NCI-H2227 treated with DMSO at 0.1 percent for 48 hours (cell line): ENCODE measurements at places on chromosomes 16 and 17.
A peak's percentile ranks its signal among the peaks of the same experiment; 100 is the strongest.

DNA sequence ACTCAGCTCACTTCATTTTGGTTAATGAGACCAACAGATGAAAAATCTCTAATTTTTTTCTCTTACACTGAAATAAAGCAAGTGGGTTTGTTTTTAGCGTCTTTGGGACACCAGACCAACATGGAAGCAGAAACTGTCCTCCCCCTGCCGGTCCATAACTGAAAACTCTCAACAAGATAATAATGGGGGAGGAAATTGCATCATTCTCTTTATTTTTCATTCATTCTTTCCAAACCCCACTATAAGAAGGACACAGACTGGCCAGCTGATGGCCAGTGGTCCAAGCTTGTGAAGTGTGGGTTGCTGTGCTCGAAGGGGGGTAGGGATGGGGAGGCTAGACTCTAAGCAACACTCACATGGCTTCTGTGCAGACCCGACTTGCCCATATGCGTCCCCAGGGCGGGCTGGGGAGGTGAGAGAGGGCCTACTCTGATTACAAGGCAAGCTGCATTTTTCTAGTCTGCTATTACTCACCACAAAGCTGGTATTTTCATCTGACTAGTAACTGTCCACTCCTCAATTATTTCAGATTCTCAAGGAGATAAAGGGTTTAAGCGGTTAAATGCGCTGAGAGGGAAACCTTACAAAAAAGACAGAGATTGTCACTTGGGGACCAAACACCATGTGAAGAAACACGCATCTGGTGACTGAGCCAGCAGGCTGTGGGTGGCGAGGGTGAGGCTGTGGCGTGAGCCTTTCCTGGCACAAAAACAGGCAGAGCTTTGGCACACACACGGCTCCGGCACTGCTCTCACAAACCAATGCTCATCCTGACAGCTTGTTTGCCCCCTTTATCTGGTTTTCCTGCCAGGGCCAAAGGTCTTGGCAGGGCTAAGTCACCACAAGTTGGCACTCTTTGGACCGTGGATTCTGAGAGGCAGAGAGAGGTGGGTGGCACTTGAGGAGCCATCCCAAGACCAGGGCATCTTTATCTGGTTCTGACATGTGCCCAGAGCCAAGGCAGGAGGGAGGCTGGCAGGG lies 38.2 kb downstream of the MARF1 start:
- peak; percentile 17 for DNase-seq

DNA sequence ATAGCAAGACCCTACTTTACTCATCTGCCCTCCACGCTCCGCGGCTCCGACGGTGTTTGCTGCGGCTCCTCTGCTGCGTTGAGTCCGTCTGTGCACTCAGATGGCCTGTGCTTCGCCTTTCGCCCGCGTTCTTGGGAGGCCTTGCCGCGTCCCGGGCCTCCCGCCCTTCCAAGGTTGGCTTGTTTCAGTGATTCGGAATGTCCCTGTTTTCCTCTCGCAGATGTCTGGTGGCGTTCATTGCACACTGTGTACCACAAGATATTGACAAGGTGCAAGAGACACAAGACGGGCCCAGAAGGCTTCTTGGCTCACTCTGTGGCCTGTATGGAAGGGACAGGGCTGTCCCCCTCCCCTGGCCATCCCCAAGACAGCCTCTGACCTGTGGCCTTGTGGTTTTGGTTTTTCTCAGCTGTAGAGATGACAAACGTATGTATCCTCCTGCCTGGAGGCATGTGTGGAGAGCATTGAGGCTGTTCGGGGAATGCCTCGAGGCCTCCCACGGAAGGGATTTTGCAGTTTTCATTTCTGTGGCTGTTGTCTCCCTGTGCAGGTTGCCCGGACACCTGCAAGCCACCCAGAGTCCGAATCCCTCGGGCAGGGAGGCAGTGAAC lies 15.4 kb downstream of the MGRN1 start:
- no peak for DNase-seq

- DNase-seq, result no peak
Measured at GRCh38 chr16:83831456-83831987, 23.7 kb downstream of the HSBP1 start.

DNA sequence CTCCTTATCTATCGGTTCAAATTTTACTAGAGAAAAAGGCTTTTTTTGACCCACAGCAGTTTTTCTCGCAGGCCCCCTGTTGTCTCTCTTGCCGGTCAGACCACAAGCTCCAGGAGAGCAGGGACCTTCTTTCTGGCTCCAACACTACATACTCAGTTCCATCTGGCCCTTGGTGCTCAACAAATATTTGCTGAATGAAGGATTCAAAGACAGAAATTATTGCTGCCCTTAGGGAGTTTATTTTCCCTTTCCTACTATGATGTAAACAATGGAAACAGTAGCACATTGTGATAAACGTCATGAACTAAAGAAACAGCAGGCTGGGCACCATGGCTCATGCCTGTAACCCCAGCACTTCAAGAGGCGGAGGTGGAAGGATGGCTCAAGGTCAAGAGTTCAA lies 59.0 kb upstream of the ATP2A3 start:
- no peak for DNase-seq

GRCh38 chr17:28975646-28976045 lies 24.3 kb upstream of the PHF12 start:
- DNase-seq, result no peak

GRCh38 chr17:72764632-72765041 lies 327.9 kb downstream of the SLC39A11 start:
- no peak for DNase-seq

GRCh38 chr17:7508145-7508544 lies 24.0 kb downstream of the POLR2A start:
- no peak for DNase-seq

GRCh38 chr17:33803199-33803685 lies 451.8 kb upstream of the CCL2 start:
- no peak for DNase-seq

- no peak for DNase-seq
Measured at GRCh38 chr16:55695595-55695994, 39.8 kb downstream of the SLC6A2 start.

- DNase-seq, result no peak
Measured at GRCh38 chr17:8068736-8069586, 18.6 kb downstream of the ALOX12B start.

DNA sequence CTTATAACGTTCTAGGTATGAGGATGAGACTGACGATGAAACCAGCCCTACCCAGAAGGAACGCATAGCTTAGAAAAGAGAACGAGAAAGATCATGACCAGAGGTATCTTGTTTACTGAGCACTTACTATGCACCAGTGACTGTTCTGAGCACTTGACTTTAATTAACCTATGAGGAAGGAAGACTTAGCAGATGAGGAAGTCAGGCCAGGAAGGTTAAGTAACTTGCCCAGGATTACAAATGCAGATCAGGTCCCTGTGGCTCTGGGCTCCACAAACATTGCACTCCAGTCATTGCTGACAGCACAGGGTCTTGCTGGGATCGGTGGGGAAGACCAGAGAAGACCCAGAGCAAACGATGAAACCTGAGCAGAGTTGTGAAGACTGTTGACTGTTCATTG lies 7.1 kb downstream of the KRT13 start:
- DNase-seq, result no peak

GRCh38 chr17:6303664-6304063 lies 131.3 kb downstream of the AIPL1 start:
- no peak for DNase-seq

DNA sequence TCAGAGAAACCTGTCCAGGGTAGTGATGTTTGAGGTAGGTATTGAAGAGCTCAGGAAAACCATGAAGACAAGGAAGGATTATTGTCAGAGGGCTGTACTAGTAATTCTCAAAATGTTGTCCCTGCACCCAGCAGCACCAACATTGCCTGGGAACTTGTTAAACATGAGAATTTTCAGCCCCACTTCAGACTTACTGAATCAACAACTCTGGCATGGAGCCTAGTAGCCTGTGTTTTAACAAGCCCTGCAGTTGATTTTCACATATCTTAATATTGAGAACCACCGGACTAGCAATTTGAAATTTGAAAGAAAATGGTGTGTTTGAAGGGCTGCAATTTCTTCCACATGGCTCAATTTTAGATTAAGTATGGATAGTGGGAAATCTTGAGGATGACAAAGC lies 2.8 kb upstream of the KIF2B start:
- no peak for DNase-seq

GRCh38 chr17:65035704-65036103 lies 20.8 kb downstream of the GNA13 start:
- no peak for DNase-seq

DNA sequence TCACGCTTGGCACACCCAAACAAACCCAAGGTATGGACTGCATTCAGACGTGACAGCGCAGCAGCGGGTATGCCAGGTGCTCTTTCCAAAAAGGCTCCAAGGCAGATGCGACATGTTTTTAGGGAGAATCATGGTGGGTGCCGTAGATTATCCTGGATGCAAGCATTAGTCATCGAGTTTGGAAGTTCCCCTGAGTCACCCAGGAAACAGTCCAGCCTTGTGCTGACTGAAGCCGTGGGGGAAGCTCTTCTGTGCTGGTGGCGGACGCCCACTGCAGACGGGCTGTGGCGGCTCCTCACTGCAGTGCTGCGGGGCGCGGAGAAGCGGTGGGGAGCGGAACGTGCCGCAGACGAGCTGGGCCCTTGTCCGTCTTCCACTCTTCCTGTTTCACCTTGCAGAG lies 13.9 kb downstream of the JPT2 start:
- DNase-seq, result no peak

GRCh38 chr16:10927497-10928112 lies 14.7 kb downstream of the DEXI start:
- DNase-seq, result no peak

DNA sequence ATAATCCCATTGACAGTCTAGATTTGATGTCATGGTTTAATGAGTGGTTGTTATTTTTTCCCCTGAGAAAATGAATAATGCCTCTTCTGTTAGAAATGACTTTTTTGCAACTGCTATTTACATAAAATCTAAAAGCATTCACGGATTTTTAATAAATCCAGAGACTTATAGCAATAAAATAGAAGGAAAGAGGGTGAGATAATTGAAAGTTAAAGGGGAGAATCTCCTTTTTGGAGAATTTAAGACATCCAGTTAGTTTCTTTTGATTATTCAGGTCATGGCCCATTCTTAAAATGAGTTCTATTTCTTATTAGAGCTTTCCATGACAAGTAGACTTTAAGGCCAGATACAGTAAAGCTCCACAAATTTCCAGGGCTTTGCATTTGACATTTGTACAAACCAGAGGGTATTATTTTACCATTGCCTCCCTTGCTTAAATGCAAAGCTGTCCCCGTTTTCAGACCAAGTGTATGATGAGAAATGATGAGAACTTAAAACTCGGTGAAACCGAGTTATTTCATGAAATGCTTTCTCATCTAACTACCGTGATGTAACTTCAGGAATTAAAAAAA lies 789.0 kb upstream of the SOX9 start:
- no peak for DNase-seq

DNA sequence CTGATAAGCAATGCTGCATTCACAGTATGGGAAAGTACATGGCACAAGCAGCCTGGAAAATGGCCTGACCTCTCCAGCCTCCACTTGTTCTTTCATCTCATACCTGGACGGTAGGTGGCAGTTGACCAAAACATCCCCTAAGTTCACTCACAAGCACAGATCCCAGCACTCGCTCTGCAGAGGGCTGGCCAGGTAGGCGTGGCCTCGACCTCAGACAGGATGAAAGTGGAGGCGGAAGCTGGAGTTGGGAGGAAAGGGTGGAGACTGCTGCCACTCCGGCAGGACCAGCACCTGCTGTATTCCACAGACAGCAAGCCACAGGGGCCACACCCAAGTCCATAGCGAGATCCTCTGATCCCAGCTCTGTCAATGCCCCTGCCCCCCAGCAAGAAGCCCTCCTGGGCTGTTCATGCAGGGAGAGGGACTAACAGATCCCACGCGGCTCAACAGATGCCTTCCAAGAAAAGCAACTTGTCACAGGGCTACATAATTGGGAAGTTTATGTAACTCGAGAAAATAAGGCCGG lies 31.3 kb downstream of the ZCCHC14 start:
- DNase-seq, result peak; percentile 25

DNA sequence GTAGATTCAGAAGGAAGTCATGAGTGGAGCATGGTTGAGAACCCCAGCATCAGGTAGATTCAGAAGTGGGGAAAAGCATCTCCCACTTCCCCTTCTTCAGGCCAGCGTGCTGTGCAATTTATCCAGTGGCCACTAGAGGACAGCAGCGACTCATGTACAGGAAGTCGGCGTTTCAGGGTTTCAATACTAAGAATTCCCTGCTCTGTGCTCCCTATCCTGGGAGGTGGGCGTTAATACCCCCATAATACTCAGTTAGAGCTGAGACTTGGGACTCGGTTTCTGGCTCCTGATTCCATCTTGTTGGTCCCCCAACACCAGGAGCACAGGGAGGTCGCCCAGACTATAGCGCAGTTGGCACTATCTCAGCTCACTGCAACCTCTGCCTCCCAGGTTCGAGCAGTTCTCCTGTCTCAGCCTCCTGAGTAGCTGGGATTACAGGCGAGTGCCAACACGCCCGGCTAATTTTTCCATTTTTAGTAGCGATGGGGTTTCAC lies 75.3 kb upstream of the AMZ2 start:
- DNase-seq, result peak; percentile 70

GRCh38 chr17:80803451-80804428 lies 187.9 kb upstream of the CHMP6 start:
- no peak for DNase-seq

DNA sequence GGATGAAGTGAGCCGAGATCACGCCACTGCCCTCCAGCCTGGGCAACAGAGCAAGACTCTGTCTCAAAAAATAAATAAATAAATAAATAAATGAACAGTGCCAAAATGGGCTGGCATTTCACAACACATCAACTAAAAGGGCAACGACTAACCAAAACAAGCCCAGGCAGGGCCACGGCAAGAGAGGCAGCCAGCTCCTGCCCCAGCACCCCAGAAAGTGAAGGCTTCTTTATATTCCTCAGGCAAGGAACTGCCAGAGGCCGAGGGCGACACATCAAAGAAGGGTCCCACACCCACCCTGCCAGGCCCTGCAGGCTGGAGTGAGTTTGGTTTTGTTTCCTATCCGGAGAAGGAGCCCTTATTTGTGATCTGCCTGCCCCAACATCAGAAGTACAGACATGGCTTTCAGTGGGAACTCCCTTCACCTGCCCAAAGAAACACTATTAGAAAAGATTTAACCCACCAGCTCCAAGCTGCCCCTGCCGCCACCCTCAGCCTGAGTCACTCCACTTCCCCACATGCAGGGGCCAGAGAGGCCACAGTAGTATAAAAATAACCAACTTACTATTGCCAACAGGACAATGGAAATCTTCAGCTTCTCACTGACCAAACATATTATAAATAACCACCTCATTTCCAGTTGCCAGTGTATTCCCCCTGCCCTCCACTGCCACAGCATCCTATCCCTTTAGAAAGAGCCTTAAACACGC lies 8.0 kb downstream of the FBXO31 start:
- no peak for DNase-seq

GRCh38 chr16:4511441-4512082 lies 27.0 kb downstream of the CDIP1 start:
- peak; percentile 37 for DNase-seq
